H54 (cell line): ENCODE measurements at places on chromosomes 16 and 17.

DNA sequence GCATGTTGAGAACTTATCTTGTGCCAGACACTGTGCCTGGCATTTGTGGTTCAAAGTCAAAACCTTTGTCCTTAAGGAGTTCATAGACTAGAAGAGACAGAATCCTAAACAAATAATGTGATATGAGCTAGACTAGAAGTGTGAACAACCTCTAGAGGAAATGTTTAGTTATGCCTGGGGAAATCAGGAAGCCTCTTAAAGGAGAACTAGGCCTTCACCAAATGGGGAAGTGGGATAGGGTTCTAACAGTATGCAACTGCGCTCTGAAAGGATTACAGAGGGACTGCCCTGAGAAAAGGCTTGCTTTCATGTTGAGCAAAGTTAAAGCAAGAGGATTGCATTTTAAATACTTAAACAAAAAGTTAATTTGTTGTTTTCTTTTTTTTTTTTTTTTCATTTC is 4.9 kb downstream of the RUNDC1 start:
- DNase-seq: no peak

- no peak for DNase-seq
Measured at GRCh38 chr17:13484020-13484419, 117.7 kb downstream of the HS3ST3A1 start.

DNA sequence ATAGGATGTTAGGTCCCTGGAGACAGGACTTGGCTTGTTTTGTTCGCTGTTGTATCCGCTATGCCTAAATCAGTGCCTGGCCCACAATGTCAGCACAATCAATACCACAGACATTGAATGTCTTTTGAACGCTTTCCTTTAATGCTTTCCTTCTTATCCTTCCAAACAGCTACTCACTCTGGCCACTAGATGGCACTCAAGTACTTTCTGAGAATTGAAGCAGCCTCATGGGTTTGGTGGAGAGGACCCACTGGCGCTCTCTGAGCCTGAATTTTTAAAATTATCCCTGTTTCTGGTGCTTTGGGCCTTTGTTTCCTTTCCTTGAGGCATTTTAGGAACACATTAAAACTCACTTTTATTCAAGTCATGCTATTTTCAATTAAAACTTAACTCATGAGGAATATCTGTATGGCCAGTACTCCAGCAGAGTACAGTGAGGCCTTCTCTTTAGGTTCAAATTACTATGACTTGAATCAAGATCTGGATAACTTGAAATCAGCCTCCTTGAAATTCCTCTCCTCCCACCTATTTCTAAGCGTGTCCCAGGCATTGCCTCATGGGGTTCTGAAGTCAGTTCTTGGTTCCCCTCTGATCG is 3.2 kb upstream of the NLRP1 start:
- DNase-seq: peak; percentile 53

DNA sequence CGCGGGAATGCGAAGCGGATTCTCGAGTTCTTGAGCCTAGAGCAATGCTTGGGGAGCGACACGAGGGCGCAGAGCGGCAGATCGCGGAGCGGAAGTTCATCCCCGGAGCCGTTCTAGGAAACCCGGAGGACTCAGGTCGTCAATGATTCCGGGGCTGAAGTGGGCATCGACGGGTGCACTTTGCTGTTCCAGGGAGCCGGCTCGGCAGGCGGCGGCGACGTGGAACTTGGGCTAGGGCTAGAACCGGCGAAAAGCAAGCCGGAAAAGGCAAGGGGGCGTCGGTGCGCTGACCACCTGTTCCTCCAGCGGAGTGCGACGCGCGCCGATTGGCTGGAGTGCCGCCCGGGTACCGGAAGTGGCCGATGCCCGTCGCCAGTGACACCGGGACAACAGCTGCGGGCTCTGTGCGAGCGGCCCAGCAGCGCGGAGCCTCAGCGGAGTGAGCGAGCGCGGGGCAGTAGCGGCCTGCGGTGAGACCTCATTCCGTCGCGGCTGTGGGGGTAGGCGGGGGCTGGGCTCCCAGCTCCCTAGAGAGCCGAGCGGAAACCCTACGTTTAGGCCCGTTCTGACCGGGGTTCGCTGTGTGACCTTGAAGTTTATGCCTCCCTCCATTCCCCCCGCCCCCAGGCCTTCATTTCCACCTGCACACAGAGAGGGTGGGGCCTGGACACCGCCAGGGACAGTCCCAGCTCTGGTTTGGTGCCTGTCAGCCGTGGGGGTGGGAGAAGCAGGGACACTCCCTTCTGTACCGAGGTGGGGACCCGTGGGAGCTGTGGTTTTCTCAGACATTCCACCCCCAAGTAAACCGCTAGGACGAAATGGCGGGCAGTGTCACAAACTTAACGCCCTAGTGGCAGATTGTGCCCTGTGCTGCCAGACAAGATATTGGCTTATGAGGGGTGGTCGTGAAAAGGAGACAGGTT is at the start of gene ZFP3:
TSS of gene ZFP3 (plus strand) at position 362 of the 923 bp plus-strand sequence. CDS start 13,038 bp downstream, outside the sequence.
- no peak for DNase-seq

- DNase-seq: no peak
Measured at GRCh38 chr17:64291268-64291851, 28.3 kb upstream of the TEX2 start.

- DNase-seq: no peak
Measured at GRCh38 chr16:26102369-26102768, 410.6 kb downstream of the HS3ST4 start.

GRCh38 chr17:28745786-28746411 is 2.1 kb downstream of the TRAF4 start:
- DNase-seq: peak; percentile 83

GRCh38 chr16:11677959-11678881 is 10.0 kb downstream of the SNN start:
- no peak for DNase-seq

GRCh38 chr17:8649157-8650118 is 18.9 kb upstream of the MYH10 start:
- no peak for DNase-seq

DNA sequence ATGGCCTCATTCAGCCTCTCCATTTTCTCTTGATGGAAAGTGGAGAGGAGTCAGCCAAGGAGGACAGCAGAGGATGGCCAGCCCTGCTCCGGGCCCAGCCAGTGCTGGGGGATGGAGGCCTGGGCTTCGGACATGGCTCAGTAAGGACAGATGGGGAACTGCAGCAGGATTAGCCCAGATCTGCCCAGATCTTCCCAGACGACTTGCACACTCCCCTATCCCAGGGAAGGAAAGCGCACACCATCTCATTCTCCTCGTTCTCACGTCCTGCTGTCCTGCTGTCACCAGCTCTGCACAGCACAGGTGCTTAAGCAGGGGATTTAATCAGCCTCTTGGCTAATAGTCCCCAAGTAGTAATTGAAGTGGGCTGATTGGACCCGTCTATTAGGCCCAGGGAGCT is 100.2 kb upstream of the SDK2 start:
- no peak for DNase-seq

DNA sequence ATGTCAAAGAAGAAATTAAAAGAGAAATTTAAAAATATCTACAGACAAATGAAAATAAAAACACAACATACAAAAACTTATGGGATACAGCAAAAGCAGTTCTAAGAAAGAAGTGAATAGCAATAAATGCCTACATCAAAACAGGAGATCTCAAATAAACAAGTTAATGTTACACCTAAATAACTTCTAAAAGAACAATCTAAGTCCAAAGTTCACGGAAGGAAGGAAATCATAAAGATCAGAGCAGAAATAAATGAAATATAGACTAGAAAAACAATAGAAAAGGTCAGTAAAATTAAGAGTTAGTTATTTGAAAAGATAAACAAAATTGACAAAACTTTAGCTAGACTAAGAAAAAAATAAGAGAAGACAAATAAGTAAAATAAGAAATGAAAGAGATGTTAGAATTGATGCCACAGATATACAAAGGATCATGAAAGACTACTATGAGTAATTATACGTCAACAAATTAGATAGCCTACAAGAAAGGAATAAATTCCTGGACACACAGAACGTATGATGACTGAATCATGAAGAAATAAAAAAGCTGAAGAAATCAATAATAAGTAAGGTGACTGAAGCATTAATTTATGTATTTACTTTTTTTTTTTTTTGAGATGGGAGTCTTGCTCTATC is 100.4 kb downstream of the CEP112 start:
- DNase-seq: no peak

DNA sequence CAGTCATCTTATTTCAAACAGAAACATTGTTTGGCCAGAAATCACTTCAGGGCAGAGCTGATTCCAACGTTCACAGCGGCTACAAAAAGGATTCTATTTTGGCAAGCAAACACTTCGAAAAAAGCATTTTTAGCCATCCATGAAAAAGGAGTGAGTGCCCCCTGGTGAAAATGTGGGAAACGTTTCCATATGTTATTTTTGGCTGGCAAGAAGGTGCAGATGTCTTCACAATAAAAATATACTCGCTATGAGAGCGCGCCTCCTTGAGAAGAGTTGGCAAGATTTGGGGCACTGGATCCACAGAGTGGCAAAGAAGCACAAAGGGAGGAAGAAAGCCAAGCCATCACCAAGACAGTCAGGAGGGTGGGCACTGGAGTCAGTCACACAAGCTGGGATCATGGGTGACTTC is 191.1 kb downstream of the CHD9NB start:
- no peak for DNase-seq

DNA sequence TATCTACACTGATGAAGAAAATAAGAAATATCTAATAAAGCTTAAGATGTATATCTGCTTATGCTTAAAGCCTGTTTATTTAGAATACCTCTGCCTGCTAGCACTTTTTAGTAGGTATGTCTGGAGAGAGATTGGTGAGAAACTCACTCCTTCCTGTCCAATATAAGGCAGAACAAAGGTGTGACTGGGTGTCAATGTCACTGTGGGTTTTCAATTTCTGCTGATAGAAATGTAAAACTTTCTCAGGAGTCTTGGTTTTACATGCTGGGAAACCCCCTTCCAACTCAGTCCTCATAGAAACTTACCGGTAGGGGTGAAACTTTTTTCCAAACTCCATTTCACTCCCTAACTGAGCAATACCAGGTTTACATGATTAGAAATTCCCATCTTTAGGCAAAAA is 17.8 kb upstream of the MPHOSPH6 start:
- DNase-seq: no peak

DNA sequence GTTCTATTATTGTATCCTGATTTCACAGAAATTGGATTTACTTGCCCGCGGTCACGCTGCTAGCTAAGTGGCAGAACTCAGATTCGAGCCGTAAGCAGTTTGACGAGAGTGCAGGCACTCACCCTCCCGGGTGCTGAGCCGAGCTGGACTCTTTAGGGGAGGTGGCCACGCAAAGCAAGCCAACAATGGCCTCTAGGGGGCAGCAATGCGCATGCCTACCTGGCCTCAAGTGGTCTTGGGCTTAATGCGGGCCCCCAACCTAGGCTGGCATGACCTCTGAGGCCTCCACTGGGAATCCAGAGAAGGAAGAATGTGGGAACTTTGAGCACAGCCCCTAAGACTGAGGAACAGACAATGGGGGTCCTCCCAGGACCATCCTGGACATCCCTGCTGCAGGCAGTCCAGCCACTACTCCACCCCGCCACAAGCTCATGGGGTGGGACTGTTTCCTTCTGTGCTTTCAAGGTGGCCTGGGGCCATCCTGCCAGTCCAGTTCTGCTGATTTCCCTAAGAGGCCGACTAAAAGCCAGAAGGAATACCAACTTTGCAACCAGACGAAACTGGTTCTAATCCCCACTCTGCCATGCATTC is 276.5 kb downstream of the XYLT1 start:
- DNase-seq: no peak

DNA sequence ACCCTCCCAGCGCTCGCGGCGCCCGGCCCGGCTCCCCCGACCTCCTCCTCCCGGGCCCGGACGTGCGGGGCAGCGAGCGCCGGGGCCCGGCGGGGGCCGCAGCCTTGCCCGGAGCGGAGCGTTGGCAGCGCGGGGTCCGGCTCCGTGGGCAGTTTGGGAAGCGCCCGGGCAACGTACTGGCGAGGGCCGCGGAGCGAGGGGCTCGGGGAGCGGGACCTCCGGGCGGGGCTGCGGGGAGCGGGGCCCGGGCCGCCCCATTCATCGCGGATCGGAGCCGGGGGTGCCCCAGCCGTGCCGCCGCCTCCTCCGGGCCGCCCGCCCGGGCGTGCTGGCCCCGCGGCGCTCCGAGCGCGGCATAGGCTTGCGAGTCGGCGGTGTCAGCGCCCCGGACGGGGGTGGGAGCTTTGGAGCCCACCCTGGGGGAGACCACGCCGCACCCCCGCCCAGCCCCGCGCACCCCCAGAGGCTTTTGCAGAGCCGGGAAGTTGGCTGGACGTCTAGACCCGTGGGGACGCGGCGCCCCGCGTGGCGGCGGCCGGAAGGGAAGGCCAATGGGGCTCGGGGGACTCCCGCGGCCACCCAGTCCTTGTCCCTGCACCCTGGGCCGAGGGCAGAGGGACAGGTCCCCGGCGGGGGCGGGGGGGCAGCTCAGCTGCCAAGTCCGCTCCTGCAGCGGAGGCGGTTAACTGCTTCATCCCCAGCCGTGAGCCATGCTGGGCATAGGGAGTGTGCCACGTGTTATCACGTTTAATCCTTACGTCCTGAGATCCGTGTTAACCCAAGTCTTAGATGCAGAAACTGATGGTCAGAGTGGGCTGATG is 852 bp downstream of the ZNF469 start:
- DNase-seq: no peak

- no peak for DNase-seq
Measured at GRCh38 chr17:57425903-57426880, 169.9 kb downstream of the MSI2 start.

DNA sequence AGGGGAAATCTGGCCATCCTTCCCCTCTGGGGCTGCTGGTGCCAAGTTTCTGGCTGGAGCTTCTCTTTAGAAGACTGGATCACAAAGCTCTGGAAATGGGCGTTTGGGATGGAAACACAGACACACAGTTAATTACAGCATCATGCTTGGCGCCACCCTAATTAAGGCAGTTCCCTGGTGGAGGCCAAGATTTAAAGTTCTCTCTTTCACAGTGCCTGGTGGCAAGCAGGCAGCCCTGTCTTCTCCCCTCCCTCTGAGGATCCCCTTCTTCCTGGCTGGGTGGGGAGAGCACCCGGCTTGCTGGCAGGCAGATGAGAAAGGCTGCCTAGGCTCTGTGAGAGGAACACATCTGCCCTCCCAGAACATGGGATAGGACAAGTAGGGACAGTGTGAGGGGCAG is 59.0 kb upstream of the NKD1 start:
- DNase-seq: no peak

- DNase-seq: peak; percentile 92
Measured at GRCh38 chr17:63946440-63947363, 14.6 kb upstream of the CD79B start.

DNA sequence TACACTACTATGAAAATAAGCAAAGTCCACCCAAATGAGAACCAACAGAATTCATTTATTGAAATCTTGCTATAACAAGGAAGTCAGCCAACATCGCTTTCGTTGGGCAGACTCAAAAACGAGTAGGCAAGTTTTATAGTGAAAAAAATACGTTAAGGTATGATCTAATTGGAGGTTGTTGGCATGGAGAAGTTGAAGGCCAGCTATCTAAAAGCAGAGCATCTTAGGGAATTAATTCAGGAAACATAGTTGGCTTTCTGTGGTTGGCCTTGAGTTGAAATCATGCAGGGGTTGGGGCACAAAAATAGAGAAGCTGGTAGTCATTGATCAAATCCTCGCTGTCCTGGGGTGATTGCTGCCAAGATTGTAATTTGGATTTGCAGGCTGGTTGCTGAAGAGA is 118.3 kb downstream of the PPM1E start:
- DNase-seq: no peak

- no peak for DNase-seq
Measured at GRCh38 chr16:88809068-88809675, 2.6 kb downstream of the APRT start.

DNA sequence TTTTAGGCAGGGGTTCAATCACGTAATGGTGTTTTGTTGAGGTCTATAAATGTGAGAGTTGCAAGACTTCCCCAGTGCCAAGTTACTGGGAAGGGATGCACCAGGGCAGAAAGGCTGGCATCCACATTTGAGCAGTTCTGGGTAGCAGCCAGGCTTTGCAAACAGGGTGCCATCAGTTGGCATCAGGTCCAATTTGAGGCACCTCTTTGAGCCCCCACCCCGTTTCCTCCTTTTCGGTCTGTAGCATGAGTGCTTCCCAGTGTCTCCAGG is 142.6 kb upstream of the CACNG5 start:
- DNase-seq: no peak
